ENCODE measurements at places on chromosomes 12 and 14.

DNA sequence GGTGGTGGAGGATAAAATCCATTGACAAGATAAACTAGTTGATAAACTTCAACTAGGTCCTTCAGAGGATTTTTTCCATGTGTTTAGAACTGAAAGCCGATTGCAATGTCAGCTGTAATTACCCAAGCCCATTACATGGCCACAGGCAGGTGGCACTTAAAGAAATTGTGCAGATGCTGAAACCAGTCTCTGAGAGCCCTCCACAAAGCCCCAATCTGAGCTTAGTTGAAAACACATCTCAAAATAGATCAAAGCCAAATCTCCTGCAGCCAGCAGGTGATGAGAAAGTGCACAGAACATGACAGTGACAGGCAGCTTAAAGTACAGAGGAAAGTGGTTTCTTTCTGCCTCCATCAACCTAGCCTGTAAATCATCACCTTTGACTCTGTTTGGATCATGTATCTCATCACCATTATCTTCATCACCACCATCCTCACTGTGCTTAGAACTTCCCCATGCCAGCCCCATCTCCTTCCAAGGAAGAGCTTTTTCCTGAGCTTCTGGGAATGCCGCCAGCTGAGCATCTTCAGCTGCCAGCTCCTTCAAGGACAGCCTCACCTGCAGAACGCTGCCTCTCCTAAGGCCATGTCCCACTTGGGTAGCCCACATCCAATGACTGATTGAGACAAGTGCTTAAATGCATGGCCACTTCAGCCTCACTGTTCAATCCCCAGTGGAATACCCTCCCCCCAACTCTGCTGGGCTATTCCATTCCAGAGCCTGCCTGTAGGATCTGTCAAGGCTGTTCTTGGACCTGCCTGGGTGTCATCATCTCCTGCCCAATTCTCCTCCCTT is 219.5 kb upstream of the TMEM132C start:
- DNase-seq: no peak

- DNase-seq: no peak
These were observed 106.7 kb upstream of the SFSWAP start for GRCh38 chr12:131603939-131604795.

GRCh38 chr12:47560415-47560814 is 145.4 kb downstream of the RPAP3 start:
- DNase-seq: no peak

GRCh38 chr14:31084385-31084784 is 58.2 kb upstream of the STRN3 start:
- DNase-seq: no peak

- no peak for DNase-seq
These were observed 11.7 kb upstream of the FLVCR2 start for GRCh38 chr14:75566752-75567151.

DNA sequence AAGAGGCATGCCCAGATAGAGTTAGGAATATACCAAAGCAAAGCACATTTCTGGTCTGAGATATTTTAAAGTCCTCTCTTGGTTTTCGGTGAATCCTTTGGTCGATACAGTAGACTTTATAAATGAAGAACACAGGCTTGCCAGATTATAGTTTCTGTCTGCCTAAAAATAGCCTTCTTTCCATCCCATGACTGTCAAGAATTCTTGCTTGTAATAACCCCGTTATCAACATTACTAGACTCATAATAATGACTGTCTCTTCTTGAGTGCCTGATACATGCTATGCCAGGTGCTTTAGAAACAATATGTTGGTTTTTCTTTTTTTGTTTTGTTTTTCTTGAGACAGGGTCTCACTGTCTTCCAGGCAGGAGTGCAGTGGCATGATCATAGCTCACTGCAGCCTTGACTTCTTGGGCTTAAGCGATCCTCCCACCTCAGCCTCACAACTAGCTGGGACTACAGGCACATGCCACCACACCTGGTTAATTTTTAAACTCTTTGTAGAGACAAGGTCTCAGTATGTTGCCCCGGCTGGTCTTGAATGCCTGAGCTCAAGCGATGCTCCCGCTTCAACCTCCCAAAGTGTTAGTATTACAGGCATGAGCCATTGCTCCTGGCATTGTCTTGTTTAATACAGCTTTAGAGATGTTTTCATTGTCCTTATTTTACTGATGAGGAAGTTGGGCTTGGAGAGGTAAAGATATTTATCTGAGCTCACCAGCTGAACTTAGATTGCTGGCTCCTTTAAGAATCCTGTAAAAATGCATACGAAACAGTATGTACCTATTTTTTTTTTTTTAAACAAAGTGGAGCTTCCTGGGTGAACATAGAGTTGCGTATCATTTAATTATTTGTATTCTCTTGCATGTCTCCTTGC is 30.4 kb downstream of the CHST11 start:
- DNase-seq: peak; percentile 64

DNA sequence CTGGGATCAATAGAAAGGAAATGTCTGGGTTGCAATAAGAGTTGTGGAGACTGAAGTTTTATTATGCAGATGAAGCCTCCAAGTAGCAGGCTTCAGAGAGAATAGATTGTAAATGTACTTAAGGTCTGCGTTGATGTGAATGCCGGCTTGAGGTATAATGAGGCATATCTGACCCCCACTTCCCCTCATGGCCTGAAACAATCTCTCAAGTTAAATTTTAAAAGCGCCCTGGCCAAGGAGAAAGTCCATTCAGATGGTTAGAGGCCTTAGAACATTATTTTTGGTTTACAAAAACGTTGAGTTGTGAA is 28.3 kb upstream of the HIGD1C start:
- no peak for DNase-seq

GRCh38 chr12:15209782-15210181 is 11.4 kb downstream of the RERG start:
- no peak for DNase-seq

- no peak for DNase-seq
These were observed 232.6 kb downstream of the EPS8 start for GRCh38 chr12:15556411-15557102.

DNA sequence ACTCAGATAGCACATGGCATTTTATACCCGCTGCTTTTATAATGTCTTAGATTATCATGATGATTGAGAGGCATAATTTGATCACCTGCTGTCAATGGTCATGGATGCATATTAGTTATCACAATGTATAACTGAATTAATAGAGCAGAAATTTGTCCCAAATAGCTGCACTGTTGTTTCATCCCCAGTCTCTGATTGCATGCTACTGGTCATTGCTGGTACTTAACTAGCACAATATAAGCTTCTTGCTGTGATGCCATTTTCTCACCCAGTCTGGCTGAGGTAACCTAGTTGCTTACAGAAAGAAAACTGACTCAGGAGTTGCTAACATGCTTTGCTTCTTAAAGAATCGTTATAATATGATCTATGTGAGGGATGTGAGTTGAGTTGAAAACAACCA is 76.8 kb upstream of the PLEKHA5 start:
- DNase-seq: no peak

- no peak for DNase-seq
These were observed 72.1 kb upstream of the DIO3 start for GRCh38 chr14:101489092-101489760.

- peak; percentile 27 for DNase-seq
These were observed 7.3 kb upstream of the ETNK1 start for GRCh38 chr12:22617630-22618029.

- DNase-seq: peak; percentile 9
These were observed 27.7 kb downstream of the PPP1R13B start for GRCh38 chr14:103819503-103820307.

DNA sequence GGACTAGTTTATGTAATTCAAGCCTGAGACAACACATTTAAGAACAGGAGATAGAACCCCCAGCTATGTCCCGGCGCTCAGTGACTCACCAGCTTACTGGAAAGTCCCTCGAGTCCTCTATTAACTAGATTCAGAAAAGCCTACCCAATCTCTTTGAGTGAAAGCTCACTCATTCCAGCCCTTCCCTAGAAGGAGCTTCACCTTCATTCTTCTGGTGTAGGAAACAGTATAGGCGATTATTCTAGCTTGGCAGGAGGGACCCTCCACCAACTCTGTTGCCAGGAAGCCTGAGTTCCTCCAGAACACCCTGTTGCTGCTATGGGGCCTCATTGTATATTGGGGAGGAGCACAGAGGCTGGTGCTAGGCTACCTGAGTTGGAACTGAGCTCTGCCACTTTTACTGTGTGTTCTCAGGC is 57.2 kb upstream of the AEBP2 start:
- peak; percentile 91 for DNase-seq

- DNase-seq: no peak
These were observed 765 bp downstream of the TMEM120B start for GRCh38 chr12:121713257-121713777.

GRCh38 chr12:109736552-109737108 is 23.0 kb downstream of the FAM222A start:
- DNase-seq: peak; percentile 46

GRCh38 chr14:57364659-57365450 is 25.5 kb upstream of the NAA30 start:
- no peak for DNase-seq

DNA sequence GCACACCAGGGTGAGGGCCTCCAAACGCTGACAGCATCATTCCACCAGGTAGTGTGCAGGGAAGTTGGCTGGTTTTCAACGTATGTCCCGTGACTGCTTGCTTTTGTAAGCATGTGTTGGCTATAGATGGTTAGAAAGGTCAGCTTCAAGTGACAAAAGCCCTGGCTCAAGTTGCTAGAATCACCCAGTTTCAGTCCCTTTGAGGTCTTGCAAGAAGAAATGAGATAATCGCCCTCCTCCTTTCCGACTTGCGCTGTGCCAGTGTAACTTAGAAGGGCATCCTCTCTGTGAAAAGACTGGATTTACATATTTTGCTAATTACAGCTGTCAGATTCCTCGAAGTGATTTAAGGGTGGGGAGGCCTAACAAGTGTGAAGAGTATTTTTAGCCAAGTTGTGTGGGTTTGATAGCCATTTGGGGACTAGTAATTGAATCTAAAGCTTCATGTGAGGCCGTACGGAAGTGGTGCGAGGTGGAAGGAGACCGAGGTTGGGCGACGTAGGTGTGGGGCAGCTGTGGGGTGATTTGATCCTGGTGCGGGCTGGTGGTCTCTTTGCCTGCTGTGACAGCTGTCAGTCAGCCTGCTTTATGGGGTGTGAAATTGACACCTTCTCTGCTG is 94.7 kb downstream of the CHST11 start:
- DNase-seq: no peak

DNA sequence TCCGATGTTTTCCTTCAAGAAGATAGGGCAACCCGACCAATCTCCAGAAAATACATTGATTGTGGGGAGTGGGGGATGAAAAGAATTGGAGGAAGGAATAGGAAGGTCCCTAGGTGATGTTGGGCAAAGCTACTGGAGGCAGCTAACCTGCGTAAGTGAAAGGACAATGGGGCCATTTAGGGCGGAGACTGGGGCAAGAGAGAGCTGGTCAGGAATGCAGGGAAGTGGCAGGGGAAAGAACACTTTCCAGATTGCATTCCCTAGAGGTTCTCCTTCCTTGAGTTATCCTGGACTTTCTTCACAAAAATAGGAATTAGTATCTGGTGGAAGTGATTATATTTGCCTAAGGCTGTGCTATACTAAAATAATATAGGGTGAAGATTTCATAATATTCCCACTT is 151.8 kb upstream of the HMGA2 start:
- no peak for DNase-seq

- no peak for DNase-seq
These were observed 5.4 kb downstream of the PLEKHH1 start for GRCh38 chr14:67538501-67538900.

GRCh38 chr12:111330800-111331752 is 37.8 kb downstream of the PHETA1 start:
- peak; percentile 72 for DNase-seq

DNA sequence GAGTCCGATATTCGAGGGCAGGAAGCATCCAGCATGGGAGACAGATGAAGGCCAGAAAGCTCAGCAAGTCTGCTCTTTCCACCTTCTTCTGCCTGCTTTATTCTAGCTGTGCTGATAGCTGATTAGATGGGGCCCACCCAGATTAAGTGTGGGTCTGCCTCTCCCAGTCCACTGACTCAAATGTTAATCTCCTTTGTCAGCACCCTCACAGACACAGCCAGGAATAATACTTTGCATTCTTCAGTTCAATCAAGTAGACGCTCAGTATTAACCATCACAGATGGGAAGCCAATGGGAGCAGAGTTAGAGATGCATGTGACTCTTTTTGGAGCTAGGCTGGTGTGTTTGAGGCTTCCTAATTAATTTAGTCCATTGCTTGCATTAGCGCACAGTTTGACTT is 17.0 kb downstream of the C12orf75 start:
- DNase-seq: no peak

- DNase-seq: no peak
These were observed 1546.9 kb upstream of the TMEM132C start for GRCh38 chr12:126719912-126720705.

DNA sequence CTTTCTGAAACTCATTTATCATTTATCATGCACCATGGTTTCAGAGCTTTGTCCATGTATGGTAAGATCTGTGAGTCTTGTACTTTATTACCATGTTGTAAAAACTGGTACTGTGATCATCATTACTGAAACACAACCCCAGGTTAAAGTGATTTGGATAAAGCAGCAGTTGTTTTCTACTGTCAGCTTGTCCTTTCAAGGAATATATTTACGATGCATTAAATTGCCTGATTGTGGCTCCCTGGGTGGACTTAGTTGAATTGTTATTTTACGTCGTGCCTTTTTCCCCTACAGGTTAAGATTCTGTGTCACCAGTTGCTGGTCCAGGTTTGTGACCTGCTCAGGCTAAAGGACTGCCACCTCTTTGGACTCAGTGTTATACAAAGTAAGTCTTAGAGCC is 46.1 kb downstream of the FRMD6 start:
- no peak for DNase-seq

DNA sequence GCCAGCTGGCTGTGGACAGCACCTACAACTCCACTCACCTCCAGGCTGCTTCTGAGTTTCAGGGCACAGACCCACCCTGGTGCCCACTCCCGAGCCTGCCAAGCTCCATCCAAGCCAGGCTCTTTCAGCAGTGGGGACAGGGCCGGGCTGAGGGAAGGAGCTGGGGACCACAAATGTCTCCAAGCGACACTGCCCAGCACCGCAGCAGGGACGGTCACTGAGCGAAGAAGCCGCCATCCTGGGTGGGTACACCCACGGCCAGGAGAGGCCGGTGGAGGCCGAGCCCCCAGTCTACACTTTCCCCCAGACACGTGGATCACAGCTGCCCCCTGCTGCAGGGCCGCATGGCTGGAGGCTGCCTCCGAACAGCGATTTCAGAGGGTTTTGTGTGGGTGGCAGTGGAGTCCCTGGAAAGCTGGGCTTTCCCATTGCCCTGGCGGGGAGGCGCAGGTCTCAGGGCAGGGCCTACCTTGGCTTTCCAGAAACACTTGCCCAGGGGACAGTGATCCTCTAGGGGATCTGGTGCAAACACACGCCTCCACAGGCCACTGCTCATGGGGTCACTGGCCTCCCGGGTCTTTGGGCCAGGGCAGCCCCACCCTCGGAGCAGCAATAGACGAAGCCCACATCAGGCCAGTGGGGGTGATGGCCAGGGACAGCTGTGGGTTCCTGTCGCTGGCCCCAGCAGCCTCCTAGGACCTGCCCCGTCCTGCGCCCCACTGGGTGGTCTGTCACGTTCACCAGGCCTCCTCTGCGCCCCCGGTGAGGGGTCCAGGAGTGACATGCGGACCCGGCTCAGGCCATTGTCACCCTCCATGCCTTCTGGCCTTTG is 1.2 kb upstream of the GPR132 start:
- no peak for DNase-seq
